ENCODE measurements at places on chromosomes 1 and 21.

DNA sequence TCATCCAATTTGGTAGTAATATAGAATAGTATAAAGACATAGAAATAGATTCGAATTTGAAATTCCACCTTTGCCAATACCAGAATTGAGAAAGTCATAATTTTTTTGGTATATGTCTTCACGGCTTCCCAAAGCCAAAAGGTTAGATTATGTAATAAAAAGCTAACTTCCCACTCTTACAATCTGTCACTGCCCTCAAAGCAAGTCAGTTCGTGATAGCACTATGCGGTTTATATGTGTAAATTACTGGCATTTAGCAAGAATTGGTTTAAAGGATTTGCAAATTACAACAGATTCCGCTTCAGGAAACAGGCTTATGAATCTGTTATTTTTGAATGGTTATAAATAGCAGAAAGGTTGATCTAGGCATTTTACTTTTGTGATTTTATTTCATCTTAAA, 679.4 kb upstream of the ADGRL2 start:
- DNase-seq, result no peak

- no peak for DNase-seq
These were observed 52.4 kb upstream of the LRRC8B start for GRCh38 chr1:89472253-89472652.

- no peak for DNase-seq
These were observed 32.4 kb downstream of the SLC9C2 start for GRCh38 chr1:173570370-173571007.

GRCh38 chr1:6302568-6302967, 41.7 kb upstream of the GPR153 start:
- DNase-seq, result no peak

- DNase-seq, result no peak
These were observed 164.4 kb upstream of the PALMD start for GRCh38 chr1:99481391-99481996.

DNA sequence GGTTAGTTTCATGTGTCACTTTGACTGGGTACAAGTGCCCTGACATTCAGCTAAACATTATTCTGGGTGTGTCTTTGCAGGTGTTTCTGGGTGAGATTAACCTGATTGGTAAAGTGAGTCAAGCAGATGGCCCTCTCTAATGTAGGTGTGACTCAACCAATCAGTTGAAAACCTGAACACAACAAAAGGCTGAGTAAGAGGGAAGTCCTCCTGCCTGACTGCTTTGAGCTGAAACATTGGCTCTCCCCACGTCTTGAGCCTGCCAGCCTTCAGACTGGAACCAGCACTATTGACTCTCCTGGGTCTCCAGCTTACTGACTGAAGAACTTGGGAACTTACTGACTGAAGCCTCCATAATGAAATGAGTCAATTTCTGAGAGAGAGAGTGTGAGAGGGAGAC, 70.0 kb upstream of the C21orf91 start:
- no peak for DNase-seq

GRCh38 chr1:38817267-38818174, 42.1 kb downstream of the RRAGC start:
- DNase-seq, result no peak

GRCh38 chr1:2233468-2233867, 5.3 kb downstream of the SKI start:
- no peak for DNase-seq

DNA sequence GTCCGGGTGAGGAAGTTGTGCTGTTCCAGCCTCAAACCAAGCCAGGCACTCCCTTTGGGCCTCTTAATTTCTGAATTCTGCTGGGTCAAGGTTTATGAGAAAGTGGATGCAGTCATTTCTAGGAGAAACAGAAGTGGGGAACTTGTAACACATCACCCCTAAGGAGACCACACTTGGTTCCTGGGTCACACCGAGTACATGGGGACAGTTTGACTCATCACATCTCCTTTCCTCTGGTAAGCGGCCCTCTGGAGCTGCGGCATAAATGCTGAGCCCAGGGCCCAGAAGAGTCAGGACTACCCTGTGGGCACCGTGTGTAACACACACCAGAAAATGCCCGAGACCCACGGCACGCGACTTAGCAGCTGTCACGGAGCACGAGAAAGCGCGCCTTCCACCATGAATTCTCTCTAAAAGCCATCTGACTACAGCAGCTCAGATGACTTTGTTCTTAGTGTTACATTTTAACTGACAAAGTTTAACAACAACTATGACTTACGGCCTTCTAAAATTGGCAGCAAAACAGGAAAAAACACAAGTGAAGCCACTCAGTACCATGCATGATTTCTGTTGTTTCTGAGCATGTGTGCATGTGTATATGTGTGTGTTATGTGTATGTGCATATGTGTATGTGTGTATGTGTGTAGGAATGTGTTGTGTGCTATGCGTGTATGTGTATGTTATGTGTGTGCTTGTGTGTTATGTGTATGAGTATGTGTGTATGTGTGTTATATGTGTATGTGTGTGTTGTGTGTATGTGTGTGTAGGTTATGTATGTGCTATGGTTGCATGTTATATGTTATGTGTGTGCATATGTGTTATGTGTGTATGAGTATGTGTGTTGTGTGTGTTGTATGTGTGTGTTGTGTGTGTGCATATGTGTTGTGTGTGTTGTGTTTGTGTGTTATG, 50.8 kb downstream of the TOMM20 start:
- peak; percentile 49 for DNase-seq

DNA sequence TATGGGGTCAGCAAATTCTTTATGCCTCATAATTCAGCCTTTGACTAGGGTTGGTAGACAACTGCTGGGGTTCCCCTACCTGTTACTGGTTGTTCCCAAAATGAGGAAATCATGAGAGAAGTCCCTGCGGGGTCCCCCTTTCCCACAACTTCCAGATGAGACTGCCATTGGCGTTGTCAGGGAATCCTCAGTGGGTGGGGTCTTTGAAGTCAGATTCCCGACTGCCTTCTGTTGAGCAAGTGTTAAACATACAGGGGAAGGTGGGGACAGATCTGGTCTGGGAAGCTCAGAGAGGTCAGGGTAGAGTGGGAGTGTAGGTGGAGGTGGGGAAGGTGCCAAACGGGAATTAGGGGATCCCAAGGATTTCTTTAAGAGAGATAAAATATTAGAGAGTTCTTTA, 14.7 kb downstream of the HSD3B2 start:
- no peak for DNase-seq

DNA sequence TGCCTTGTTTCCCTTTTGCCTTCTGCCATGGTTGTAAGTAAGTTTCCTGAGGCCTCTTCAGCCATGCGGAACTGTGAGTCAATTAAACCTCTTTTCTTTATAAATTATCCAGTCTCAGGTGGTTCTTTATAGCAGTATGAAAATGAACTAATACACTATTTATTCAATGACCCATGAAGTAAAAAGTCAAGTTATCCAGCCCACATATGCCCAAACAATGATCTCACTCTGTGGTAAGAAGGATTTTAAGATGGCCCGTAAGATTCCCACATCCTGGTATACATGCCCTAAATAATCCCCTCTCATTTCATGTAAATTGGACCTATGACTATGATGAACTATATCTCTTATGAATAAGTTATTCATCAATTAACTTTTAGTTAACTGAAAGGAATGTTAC, 1008.3 kb upstream of the B3GALT2 start:
- DNase-seq, result no peak

- no peak for DNase-seq
These were observed 1.9 kb downstream of the SH3BGR start for GRCh38 chr21:39453571-39454179.

DNA sequence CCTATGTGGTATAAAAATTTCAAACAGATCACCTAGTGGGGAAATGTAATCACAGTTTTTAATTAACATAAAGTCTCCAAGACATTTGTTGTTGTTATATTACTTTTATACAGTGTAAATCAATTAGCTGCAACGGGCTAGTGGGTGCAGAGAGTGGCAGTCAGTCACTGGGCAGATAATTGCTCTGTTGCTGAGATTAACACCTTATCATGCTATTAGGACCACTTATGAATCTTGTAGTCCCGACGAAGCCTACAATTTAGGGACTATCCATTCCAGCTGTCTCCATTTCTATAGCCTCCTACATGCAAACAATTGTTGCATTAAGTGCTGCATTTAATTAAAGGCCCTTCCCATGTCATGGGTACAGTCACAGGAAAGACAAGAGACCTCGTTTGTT, 158.9 kb upstream of the PROX1 start:
- DNase-seq, result no peak

GRCh38 chr1:46180082-46180616, 3.9 kb upstream of the P3R3URF start:
- DNase-seq, result no peak

DNA sequence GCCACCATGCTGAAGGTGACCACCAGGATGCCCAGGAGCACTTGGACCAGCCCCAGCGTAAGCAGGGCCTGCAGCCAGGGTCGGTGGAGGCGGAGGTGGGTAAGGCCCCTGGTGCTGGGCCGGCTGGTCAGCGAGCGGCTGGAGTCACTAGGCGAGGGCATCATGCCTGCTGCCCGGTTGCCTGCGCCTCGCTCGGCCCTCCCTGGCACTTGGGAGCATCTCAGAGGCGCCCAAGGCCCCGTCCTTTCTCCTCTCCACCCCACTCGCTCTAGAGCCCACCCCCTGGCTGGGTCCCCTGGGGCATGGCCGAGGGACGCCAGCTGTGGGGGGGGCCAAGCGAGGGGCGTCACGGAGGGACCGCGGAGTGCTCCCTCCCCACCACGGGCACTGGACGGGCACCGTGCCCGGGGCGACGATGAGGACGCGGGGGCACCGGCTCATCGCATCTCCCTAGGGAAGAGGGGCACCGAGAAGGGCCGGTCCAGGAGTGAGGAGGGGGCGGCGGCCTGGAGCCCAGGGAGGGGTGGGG, 505 bp downstream of the ENTREP3 start:
- DNase-seq, result no peak

- DNase-seq, result peak; percentile 57
These were observed 17.1 kb upstream of the TMEM9 start for GRCh38 chr1:201171063-201172036.

- DNase-seq, result no peak
These were observed 854 bp downstream of the MYCL start for GRCh38 chr1:39900662-39901463.

GRCh38 chr21:31546443-31547170, 112.9 kb upstream of the SOD1 start:
- no peak for DNase-seq

DNA sequence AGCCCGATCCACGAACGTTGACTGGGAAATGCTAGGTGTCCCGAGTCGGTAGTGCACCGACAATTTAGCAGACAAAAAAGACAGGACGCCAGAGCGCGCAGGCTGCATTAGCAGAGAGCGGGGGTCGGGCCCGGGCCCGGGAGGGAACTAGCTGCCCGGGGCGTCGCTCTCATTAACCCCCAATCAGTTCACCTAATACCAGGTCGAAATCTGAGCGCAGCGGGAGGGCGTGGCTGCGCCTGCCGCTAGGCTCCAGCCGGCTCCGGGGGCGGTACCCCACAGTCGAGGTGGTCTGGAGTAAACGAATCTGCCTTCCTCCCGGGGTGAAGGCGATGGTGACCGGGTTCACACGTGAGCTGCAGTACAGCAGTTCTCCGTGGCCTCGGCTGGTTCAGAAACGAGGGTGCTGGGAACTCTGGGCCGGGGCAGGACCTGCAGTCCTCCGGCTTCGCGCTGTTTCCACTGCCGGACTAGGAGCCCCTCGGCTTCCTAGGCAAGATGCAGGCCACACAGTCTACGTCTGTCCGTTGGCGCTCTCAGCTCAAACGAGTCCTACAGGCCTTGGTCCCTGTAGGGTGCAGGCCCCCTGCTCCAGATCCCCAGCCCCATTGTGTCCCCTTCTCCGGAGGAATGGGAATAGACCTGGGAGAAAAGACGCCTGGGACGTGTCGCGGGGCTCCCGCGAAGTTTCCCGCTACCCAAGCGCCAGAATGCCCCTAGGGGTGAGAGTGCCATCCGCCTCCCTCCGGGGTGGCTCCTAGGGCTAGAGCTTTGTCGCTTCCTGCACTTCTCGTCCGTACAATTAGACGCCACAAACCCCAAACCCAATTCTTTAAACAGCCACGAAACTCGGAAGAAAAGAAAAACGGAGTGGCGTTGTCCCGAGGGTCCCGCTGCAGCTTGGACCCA, 2.0 kb downstream of the GFI1 start:
- peak; percentile 64 for DNase-seq

DNA sequence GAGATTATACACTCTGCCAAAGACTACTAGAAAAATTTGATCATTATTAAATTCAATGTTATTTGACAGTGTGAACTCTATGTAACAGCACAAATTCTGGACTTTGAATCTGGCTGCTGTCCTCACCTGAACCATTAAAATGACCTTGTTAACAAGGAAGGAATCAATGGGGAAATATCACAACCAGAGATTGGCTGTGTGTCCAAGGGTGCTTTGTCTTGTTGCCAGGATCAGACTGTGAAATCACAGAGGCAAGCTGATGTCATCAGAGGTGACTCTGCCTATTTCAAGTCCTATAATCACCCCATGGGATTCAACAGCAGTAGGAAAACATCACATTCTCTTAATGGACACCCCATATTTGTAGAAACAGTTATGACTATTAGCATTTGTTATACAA, 46.8 kb downstream of the ADAMTS5 start:
- DNase-seq, result no peak

- no peak for DNase-seq
These were observed 41.7 kb downstream of the PLPP3 start for GRCh38 chr1:56537660-56538059.

GRCh38 chr1:117857418-117857817, 72.0 kb downstream of the GDAP2 start:
- no peak for DNase-seq

GRCh38 chr1:26296340-26297056, 9.9 kb downstream of the UBXN11 start:
- DNase-seq, result no peak

DNA sequence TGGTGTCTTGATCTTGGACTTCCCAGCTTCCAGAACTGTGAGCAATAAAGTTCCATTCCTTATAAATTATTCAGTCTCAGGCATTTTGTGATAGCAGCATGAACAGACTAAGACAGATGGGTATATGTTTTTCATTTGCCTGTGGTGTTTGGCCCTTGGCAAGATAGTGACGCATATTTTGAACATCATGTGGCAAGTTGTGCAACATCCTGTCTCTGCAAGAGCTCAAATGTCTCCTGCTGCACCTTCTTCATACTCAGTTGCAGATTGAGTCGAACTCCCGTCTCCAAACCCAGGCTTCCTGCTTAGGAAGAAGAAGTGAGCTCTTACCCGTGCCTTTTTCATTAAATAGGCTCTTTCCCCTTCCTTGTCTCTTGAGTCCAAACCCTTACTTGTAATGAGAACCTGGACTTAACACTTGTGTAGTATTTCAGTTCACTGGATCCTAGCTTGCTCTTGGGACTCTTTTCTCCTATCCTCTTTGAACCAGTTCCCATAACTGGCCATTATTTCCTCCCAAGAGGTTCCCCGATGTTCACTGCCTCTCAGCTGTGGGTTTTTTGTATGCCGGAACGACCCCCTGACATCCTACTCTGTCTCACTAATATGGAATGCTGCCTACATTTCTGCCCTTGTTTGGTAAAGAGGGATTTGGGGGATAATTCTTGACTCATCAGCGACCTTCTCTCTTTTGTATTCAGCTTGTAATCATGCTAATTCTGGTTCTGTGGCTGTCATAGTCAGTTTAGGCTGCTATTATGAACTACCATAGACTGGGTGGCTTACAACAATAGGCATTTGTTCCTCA, 125.0 kb upstream of the KCNK2 start:
- DNase-seq, result no peak

All from stimulated activated CD4-positive, alpha-beta T cell treated with anti-CD3 and anti-CD28 coated beads, Interleukin-4, amount 100 ng/mL, for 48 hours (primary cell).